Activated CD4-positive, CD25-positive, alpha-beta regulatory T cell (primary cell): ENCODE measurements at places on chromosomes 4 and X.

DNA sequence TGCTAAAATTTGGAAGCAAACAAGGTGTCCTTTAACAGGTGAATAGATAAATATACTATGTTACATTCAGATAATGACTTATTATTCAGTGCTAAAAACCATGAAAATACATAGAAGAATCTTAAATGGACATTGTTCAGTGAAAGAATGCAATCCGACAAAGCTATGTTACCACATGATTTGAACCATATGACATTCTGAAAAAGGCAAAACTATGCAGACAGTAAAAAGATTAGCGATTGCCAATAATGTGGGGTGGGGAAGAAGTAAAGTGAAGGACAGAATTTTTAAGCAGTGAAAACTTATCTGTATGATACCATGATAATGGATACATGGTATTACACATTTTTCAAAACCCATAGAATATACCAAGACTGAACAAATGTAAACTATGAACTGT is 926.9 kb downstream of the FAT4 start:
- no peak for DNase-seq

DNA sequence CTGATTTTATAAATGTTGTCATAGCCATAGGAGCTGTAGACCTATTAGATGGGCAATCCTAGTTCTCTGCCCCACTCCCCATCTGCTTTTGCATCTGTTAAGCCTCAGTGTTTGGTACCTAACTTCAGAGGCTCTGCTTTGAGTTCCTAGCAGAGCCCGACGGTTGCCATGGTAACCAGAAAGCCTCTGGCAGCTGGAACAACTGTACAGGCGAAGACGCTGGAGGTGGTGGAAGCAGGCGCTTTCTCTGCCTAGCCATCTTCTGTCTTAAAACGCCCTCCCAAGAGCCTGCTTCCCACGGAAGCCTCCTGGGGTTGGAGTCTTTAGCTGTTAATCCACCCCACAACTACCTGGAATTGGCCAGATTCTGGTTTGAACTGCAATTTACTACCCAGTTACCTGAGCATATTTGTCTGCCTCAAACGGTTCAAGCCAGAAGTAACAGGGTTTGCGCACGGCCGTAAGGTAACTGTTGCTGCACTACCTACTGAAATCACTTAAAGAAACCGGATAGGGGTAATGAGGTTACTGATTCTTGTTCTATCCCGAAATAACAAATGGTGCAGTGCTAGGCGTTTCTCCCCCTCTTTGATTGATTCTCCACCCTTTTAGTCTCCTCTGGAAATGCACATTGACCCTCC is 1.0 kb upstream of the GABRG1 start:
- no peak for DNase-seq

DNA sequence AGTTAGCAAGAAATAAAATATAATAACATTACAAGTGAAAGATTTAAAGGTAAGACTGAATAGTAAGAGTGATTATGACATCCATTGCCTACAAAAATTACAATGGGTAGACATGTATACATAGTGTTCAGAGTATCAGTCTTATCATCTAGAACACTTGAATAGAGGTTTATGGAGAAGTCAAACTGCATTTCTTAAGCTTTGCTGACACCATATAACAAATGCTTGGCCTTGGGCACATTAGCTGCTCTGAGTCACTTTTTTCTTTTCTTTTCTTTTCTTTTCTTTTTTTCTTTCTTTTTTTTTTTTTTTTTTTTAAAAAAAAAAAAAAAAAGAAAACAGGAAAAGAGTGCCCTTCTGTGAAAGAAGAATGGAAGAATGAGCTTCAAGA is 220.0 kb downstream of the SPCS3 start:
- no peak for DNase-seq

DNA sequence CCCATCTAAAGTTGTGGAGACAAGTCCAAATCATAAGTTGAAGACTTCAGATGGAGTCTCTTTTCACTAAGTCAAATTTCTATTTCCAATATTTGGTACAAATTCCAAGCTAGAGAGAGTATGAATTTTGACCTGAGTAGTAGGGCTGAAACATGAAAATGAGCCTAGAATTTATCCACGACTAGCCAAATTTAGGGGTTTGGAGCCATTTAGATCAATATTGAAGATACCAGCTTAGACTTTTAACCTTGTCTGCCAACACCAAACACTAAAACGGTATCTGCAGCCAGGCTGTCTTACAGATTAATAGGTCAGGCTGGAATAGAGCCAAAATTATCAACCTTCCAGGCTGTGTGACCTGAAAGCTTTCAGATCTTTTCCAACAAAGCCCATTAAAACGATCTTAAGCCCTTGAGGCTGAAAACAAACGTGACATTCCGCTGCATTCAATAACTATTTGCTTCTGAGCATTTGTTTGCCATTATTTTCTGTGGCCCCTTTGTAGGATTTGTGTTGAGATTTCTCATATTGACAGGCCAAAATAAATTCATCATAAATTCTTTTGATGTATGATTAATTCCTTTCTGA is 268.7 kb upstream of the DKK2 start:
- DNase-seq = no peak

DNA sequence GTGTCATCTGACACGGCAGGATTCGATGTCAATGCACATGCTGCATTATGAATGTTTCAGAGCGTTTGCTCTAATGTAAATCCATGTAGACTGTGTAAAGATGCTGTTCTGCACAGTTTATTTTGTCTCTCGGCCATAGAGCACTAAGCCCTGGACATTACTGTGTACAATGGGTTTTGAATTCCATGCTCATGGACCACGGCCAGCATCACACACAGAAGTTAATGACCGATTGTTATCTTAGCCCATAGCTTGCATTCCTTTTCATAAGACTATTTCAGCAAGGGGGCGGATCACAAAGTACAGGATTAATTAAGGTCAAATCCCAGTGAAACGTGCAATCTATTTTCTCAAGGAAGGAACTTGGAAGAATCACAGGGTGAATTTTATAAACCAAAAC is 286.1 kb upstream of the TENM3 start:
- DNase-seq = no peak

DNA sequence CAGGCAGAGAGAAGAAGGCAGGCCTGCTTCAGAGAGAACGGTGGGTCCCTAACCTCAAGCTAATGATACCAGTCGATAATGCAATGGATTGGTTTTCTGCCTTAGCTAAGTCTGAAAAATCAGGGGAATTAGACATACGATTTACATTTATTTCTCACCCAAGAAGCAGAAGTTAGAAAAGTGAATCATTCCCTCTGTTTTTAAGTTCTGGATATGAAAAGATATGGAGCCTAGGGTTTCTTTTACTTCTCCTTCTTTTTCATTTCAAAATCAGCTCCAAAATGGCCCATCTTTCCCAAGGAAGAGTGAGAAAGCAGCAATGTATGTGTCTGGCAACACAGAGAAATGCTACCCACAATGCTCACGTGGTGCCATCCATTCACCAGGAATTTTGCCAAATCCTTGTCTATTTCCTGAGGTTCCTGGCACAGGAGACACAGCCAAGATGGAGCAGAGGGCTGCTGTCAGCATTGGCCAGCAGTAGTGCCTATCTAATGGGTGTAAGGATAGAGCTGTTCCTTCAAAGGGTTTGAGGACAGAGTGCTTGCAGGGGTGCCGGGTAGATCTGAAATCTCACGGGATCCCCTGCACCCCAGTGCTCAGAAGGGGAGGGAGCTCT is 231.5 kb downstream of the MAML3 start:
- DNase-seq = no peak

GRCh38 chr4:176592976-176593670 is 199.6 kb downstream of the VEGFC start:
- no peak for DNase-seq
